B cell (primary cell): ENCODE measurements at places on chromosomes 11 and 22. TPM values are rescaled to one million over a fixed set of nuclear protein-coding genes. Genes with fewer than 3 reads are reported as not detected.

Gene ISX
- not detected in 2 replicates for total RNA-seq

Gene BTG4
- total RNA-seq = not detected in 2 replicates

Gene AQP11
- total RNA-seq = 0.47 and 0.49 TPM in 2 replicates

Gene SCN2B
- not detected in 2 replicates for total RNA-seq

Gene SMTNL1
- not detected in 2 replicates for total RNA-seq

Gene PATE4
- total RNA-seq = not detected in 2 replicates

Gene FGF3
- total RNA-seq = not detected in 2 replicates

Gene HEPHL1
- total RNA-seq = not detected in 2 replicates

Gene KRTAP5-8
- 0.49 TPM in 1 of 2 replicates, not detected in the other for total RNA-seq

Gene C1QTNF5
- not detected in 2 replicates for total RNA-seq

DNA sequence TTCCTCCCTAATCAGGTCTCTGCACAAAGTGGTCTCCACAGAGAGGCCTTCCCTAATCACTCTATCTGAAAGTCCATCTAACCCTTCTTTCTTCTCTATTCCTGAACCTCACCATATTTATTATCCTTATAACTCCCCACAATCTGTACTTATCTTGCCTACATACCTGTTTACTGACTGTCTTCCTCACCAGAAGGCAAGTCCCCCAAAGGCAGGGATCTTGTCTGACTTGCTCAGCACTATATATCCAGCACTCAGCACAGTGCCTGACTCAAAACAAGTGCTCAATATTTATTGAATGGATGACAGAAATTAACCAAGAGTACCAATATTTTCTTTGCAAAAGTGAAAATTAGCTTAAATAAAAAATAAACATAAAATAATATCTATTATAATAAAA lies 5.5 kb downstream of the DCUN1D5 start:
- DNase-seq = no peak

- DNase-seq = no peak
These were observed 1.1 kb downstream of the GVQW3 start for GRCh38 chr11:76382209-76382608.

- DNase-seq = no peak
These were observed 24.0 kb upstream of the RIC3 start for GRCh38 chr11:8192896-8193209.

DNA sequence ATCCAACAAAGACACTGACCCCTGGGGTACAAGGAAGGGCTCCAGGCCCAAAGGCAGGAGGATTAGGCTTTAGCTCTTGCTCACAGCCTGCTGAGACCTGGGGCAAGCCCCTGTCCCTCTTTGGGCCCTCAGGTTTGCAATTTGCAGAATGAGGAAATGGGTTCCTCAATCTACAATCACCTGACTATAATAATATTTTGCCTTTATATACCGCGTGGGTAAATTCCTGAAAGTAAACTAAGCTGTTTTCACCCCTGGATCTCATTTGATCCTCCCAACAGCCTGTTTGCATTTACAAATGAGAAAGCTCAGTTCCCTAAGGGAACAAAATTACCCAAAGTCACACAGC lies 797 bp downstream of the STARD10 start:
- DNase-seq = no peak

GRCh38 chr22:45877036-45877380 lies 100.0 kb downstream of the WNT7B start:
- DNase-seq = no peak

DNA sequence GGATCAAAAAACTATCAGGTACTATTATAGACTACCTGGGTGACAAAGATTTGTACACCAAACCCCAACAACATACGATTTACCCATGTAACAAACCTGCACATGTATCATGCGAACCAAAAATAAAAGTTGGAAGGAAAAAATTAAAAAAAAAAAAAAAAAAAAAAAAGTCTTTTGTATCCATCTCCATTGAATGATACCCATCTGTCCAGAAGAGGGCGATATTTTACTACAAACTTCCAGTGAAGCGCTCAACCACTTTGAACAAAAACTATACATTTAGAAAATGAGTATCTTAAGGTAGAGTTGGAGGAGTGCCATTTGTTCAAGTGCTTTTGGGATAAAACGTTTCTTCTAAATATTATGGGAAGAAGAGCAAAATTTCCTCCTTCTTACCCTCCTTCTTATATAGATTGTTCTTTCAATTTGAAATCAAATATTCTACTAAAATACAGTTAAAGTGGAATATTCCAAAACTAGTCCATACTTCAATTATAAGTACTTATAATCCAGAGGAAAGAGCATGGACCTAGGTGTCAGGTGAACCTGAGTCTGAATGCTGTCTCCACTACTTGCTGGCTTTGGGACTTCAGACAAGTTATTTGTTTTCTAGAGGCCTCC lies 23.3 kb downstream of the ARL14EP start:
- DNase-seq = peak; percentile 68
